ENCODE measurements at places on chromosomes 4 and X.

- DNase-seq: no peak
Observed at GRCh38 chr4:140302151-140302859, 71.1 kb upstream of the SCOC start.

GRCh38 chrX:74216421-74216820, 87.6 kb upstream of the ZCCHC13 start:
- no peak for DNase-seq

GRCh38 chr4:8374851-8375649, 65.5 kb downstream of the ACOX3 start:
- no peak for DNase-seq

DNA sequence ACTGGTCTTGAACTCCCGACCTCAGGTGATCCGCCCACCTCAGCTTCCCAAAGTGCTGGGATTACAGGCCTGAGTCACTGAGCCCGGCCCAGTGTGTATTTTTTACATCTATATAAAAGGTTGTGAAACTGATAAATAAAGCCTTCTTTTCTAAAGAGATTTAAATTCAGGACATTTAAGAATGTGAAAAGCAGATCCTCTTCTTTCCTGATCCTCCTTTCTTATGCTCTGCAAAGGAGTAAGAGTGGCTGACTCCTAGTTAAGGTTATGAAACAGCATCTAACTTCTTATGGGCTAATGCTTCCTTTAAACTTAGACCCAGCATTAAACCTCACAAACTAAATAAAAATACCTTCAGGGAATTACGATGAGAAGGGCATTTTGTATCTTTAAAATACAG, 197.7 kb upstream of the MAB21L2 start:
- no peak for DNase-seq

DNA sequence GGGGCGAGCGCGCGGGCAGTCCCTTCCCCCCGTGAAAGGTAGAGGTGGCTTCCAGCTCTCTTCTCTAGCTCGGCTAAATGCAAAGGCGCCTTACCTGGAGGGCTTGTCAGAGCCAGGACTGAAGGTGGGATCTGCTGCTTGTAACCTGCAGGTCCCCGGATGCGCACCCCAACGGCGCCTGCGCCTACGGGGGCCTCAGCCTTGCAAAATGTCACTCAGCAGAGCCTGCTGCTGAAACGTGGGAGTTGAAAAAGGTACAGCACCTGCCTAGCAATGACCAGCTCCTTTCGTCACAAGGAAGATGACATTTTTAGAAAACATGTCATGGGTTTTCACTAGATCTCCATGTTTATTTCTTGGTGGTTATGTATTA, 583 bp downstream of the ABHD18 start:
- DNase-seq: peak; percentile 28

- peak; percentile 4 for DNase-seq
Observed at GRCh38 chr4:176499518-176499917, 179.8 kb downstream of the SPCS3 start.

GRCh38 chrX:41406201-41406600, 40.9 kb upstream of the NYX start:
- DNase-seq: no peak

GRCh38 chrX:42686296-42686695, 91.7 kb downstream of the PPP1R2C start:
- no peak for DNase-seq

GRCh38 chr4:19925516-19925915, 326.2 kb upstream of the SLIT2 start:
- DNase-seq: no peak
